ENCODE measurements at places on chromosomes 5 and 9.

DNA sequence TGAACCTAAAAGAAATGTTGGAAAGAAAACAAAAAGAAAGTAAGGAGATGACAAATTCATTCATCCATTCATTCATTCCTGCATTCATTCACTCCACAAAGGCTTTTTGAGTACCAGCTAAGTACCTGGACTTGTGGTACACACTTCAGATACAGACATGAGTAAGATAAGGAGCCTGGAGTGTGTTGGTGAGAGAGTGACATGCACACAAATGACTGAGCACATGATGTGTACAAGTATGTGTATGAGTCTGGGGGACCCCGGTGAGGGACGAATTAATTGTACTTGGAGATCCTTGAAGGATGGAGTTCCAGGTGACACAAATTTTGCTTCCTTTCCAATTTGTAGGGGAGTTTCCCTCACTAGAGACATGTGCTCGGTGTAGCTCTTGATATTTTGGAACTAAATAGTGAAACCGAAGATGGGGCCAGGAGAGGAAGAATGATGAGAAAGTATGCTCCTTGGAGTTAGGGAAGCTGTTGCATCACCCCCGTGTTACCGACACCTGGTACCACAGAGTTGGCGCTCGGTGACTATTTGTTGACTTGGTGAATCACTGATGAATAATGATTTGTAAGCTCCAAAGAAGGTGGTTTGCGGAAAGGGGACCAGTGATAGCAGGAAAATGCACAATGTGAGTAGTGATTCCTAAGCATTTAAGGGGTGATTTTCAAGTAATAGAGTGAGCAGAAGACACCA lies 509.8 kb downstream of the CCDC171 start:
- DNase-seq: no peak

DNA sequence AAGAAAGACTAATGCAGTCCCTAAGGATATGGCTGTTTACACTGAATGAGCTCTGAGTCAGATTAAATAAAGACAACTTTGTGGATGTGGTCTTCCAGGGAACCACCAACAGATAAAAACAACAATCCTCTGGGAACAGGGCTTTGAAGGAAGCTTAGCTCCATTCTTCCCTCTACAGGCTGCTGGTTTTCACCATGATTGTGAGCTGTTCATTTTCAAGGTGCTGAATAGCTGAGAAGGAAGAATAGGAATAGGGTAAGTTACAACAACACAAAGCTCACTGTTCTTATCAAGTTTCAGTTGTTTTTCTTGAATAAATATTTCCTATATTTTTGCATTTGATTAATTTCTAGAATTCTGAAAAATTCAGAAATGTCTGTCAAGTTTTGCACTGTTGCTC lies 25.9 kb upstream of the PTAR1 start:
- DNase-seq: no peak

DNA sequence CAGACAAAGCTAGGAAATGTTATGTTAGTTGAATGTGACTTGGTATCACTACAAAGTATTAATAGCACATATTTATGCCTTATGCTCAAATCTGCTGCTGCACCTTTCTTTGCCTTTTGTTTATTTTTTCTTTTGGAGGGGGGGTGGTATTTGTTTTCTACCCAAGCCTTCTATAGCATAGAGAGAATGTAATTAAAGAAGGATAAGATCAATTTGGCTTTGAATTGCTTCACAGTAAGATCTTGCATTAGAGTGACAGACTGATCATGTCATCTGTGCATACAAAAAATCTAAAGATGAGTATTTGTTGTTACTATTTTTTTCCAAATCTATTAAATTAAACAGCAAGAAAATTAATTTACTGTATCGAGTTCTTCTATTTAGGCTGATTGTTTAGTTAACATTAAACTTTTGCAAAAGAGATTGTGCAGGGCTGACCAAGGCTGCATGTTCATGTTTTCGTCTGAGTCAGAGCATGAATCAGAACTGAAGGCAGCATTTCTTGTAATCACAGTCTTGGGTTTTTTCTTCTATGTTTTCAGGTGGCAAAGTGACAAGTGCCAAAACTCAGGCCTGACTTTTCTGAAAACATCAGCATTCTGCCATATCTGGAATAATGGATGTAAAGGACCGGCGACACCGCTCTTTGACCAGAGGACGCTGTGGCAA lies 1007.1 kb upstream of the WWC1 start:
- DNase-seq: no peak

GRCh38 chr9:135718616-135719015 lies 16.6 kb downstream of the KCNT1 start:
- no peak for DNase-seq

GRCh38 chr9:111896942-111897600 lies 457 bp downstream of the UGCG start:
- DNase-seq: no peak

DNA sequence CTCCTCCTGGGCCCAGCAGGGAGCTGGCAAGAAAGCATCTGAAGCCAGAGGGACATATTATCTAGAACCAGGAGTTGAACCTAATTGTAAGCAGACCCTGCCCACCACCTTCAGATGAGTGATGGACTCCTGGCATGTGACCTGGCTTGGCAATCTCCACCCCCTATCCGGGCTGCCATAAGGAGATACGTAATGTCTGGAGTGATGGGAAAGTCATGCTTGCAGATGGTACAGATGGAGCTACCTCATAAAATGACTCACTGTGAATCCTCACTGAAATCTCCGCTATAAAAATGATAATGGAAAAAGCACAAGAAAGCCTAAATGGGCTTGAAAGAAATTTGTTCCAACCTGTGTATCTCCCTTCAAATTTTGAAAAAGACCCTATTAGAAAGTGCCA lies 157.5 kb downstream of the DMRT2 start:
- no peak for DNase-seq

DNA sequence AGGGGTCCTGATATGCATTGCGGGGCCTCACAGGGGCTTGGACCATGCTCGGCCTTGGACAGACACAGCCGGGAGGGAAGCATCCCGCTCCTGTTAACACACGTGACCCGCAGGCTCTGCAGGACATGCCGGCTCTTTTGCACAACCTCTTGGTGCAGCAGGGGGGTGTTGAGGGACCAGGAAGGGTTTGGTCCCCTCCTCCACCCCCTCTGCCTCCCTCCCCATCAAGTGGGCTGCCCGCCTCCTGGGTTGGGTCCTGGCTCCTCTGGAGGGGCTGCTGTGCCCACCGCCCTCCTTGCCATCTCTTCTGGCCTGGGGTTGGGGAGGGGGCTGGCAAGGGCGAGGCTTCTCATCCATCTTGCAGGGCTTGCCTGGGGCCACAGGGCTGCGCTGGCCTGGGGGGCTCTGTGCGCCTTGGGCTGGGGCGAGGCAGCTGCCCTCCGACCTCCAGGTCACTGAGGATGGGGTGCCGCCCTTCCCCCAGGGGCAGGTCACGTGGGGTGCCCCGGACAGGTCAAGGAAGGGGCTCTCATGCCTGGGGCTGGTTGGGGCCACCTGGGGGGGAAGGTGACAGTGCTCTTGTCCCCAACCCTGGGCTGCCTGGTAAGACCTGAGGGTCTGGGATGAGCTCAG lies 16.8 kb upstream of the SLC9A3 start:
- no peak for DNase-seq

- DNase-seq: no peak
These were observed 32.9 kb downstream of the FCHO2 start for GRCh38 chr5:72988769-72989168.

DNA sequence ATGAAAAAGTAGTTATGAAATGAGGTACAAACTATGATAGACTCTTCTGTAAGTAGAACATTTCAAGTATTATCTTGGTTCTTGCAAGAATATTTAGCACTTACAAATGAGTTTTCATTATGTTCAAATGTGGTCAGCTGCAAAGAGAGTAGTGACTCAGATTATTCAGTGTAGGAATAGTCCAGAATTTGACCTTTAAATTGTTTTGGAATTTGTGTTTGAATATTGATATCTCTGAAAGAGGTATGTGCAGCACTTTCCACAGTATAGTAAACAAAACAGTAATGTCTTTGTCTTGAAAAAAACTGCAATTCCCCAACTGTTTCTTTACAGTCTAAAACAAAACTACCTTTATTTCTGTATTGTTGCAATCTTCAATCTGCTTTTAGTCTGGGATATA lies 56.1 kb downstream of the WDR70 start:
- DNase-seq: no peak

DNA sequence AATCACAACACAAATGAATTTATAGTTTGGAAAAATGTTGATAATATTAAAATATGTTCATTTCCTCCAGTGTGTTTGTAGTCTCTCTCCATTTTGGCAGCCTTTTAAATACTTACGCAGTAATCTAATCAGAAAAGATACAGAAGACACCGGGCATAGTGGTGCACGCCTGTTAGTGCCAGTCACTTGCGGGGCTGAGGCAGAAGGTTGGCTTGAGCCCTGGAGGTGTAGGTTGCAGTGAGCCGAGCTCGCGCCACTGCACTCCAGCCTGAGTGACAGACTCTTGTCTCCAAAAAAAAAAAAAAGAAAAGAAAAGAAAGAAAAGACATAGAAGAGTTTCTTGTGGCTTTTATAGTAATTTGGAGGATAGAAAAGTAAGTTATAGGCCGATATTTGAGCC lies 41.9 kb downstream of the NDFIP1 start:
- DNase-seq: no peak

DNA sequence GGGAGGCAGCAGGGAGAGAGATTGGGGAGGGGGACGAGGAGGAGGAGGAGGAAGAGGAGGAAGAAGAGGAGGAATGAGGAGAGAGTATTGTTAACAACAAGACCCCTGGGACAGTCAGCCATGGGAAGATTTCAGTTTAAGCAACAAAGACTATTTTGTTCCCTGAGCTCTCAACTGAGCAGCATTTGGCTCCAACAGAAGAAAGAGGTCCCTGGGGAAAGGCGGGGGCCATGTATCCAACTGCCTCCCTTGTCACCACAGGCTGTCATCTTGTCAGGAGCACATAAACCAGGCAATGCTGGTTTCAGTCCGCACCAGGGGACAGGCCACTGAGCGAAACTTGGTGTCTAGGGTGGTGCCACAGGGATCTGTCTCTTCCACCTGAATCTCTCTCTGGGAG lies 316.1 kb downstream of the TLE1 start:
- DNase-seq: no peak

DNA sequence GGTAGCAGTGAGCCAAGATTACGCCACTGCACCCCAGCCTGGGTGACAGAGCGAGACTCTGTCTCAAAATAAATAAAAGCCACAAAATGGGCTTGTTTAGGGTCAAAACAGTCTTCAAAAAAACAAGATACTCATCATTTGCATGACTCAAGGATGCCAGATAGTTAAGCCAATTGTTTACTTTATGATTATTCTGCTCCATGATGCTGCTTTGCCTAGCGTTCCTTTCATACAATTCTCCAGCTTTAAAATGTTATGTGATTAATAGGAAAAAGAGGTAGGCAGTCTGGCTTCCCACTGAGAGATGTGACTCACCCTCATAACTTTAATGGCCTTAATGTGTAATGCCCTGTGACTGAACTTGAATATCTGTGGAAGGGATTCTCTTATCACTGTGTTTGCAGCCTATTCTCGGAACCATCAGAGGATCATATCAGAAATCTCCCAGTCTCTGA lies 364.6 kb upstream of the TRPC7 start:
- no peak for DNase-seq

DNA sequence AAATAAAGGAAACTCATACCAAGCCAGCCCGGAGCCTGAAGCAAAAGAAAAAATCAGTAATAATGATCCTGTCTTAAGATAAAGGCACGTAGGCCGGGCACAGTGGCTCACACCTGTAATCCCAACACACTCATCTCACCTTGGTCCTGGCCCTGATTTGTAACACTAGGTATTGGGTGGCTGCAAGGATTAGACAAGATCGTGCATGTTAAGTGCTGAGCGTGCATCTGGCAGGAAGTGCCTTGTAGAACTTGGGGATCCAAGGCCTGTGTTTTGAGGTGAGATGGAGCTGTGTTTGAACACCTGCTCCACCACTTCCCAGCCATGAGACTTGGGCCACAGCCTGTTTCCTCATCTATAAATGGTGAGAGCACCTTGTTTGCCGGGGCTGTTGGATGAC lies 41.5 kb downstream of the SPRY4 start:
- DNase-seq: no peak

DNA sequence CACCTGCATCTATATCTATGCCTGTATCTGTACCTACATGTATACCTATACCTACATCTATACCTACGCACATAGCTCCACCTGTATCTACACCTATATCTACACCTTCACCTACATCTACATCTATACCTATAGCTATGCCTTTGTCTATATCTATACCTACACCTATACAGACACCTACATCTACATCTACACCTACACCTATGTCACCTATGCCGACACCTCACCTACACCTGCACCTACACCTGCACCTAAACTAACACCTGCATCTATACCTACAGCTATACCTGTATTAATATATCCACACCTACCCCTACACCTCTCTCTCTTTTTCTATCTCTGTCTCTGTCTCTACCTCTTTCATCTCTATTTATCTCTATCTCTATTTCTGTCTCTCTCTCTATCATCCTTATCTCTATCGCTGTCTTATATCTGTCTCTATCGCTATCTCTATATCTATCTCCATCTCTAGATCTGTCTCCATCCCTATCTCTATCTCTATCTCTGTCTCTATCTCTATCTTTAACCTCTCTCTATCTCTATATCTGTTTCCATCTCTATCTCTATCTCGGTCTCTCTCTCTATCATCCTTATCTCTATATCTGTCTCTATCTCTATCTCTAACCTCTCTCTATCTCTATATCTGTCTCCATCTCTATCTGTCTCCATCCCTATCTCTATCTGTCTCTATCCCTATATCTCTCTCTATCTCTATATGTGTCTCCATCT lies 37.9 kb downstream of the IRX4 start:
- no peak for DNase-seq

DNA sequence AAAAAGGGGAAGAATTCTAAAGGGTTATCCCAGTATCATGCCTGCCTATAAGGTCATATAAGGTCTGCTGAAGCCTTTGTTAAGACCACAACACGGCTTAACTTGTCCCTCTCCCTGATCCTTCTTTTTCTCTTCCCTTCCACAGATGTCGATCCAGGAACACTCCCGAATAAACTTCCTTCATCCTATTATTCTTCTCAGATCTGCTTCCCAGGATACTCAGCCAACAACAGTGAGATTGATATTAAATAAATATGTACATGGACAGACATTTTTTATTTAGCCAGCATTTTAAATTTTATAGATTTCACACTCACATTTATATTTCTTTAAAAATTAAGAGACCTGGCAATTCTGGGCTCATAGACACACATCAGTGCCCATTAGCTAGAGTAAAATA lies 44.1 kb downstream of the DPYSL3 start:
- no peak for DNase-seq

DNA sequence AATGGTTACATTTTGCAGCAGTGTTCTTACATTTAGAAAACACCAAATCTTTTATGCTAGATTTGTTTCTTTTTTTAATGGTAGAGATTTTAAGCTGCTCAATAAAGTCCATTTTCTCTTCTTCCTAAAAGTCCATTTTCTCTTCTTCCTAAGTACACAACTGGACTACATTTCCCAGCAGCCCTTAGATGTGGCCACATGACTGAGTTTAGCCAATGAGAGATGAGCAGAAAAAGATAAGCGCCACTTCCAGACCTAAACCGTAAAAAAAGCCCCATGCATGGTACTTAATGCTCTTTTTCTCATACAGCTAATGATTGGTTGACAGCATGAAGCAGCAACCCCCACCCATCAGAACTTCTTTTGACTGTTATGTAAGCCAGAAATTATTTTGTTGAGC lies 206.7 kb downstream of the FAM114A2 start:
- no peak for DNase-seq

All from stimulated activated CD8-positive, alpha-beta memory T cell treated with anti-CD3 and anti-CD28 coated beads, Interleukin-2, amount 100 ng/mL, for 1 hour (primary cell).